ENCODE measurements at places on chromosomes 2 and 18.

DNA sequence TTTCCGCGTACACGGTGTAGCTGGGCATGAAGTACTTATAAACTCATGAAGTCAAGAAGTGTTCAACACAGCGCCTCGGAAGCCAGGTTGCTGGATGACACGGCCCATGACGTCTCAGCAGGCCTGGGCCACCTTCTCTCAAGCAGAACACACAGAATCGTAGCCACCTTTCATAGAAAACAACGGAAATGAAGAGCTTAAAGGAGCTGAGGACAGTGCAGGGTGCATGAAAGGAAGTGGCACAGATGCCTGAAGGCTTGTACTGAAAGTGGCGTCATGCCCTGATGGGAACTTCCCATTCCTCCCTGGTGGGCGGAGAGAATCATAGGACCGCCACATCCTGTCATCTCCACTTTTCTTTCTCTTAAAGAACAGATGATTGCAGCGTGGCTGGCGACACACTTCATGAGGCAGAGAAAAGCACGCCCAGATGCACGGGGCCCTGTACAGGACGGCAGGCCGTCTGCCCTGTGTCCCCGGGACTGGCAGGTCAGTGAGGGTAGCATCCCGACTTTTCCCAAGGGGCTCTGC is 31.1 kb downstream of the HDAC4 start:
- DNase-seq = peak; percentile 5

GRCh38 chr18:9984080-9984479 is 70.3 kb downstream of the VAPA start:
- no peak for DNase-seq

GRCh38 chr2:119483896-119484718 is 40.2 kb downstream of the SCTR start:
- DNase-seq = no peak

DNA sequence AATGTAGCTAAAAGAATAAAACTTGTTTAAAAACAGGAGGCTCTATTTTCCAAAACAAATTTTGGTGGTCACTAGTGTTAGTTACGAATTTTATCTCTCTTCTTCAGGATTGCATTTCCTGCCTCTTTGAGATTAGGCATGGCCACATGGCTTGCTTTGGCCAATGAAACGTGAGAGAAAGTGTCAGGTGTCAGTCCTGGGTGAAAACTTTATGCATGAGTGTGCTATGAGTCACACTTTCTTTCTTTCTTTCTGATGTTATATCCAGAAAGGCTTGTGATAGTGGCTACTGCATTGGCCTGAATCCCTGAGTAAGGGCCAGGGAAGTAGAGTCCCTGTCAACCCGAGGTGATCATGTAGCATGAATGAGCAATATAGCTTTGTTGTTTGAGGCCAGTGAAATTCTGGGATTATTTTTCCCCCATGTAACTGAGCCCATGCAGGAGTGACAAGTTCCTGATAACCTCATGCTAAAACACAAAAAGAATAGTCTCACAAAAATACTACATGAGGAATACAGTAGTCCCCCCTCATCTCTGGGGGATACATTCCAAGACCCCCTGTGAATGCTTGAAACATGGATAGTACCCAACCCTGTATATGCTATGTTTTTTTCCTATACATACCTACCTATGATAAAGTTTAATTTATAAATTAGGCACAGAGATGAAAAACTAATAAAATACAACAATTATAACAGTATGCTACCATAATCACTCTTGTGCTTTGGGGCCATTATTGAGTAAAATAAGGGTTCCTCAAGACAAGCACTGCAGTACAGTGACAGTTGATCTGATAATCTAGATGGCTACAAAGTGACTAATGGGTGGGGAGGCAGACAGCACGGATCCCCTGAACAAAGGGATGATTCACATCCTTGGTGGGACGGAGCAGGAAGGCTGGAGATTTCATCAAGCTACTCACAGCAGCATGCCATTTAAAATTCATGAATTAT is 109.5 kb downstream of the CDC42EP3 start:
- DNase-seq = no peak

DNA sequence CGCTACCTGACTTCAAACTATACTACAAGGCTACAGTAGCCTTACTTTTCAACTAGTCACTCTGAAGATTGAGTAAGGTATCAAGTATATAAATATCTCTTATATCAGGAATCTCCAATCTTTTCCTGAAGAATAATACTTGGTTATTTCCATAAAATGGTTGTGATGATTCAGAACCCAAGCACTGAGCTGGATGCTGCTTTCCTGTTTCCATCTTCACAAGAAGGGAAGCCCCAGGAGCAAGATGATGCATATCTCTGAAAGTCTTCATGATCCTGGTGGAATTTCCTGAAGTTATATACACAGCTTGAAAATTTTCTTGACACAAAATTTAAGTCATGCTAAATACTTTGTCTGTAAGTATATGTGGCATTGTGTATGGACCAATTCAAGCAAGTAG is 243.9 kb upstream of the TANK start:
- DNase-seq = no peak

DNA sequence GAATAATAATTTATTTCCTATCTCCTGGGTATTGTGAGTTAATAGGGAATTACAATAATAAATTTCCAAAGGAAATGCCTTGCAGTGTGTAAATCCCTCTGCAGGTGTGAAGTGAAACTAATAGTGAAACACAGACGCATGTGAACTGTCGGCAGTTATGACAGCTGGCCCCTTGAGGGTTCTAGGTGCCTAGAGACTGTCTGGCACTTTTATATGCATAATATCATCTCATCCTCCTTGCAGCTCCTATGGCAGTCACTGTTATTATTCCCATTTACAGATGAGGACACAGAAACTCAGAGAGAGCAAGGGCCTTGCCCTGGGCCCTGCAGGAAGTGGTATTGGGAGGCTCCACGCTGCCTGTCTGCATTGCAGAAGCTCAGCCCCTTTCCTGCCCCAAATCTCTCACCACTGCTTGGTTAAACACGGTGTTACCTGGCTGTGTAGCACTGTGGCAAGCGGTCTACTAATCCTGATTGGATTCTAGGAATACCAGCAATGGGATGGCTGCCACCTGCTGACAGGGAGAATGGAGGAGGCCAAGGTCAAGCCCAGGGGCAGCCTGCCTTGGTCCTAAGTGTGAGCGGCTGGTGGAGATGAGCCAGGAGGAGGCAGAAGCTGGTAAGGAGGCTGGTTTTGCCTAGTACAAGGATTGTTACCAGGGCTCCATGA is 32.8 kb upstream of the ACKR3 start:
- no peak for DNase-seq

- no peak for DNase-seq
Observed at GRCh38 chr2:82055846-82056245, 1751.3 kb upstream of the LRRTM1 start.

DNA sequence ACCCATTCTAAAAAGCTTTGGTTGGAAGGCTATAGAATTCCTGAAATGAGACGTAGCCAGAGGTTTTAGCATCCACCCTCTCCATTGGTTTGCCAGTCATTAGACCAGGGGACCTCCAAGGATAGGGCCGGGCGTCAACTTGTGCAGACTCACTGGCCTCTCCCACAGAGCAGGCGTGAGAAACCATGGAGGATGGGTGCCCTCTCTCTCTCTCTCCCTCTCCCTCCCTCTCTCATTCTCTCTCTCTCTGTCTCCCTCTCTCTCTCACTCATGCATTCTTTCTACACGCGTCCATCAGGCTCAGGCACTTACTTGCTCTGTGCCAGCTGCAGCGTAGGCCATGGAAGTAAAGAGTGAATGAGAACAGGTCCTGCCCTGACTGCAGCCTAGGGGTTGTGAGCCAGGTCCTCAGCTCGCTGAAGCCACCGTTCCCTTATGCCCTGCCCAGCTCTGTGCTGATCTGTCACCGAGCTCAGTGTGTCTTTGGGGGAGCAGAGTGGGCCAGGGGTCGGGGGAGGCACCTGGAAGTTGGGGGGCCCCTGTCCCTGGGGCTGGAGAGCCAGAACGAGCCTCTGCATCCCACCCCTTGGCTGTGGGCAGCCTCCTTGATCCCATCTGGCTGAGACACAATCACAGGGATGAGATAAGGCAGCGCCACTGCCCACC is 304.4 kb upstream of the HS6ST1 start:
- DNase-seq = no peak

GRCh38 chr2:41941831-41942230 is 106.0 kb upstream of the PKDCC start:
- peak; percentile 39 for DNase-seq

Measured in KBM-7 (cell line).